KBM-7 (cell line): ENCODE measurements at places on chromosomes 1 and 21.

DNA sequence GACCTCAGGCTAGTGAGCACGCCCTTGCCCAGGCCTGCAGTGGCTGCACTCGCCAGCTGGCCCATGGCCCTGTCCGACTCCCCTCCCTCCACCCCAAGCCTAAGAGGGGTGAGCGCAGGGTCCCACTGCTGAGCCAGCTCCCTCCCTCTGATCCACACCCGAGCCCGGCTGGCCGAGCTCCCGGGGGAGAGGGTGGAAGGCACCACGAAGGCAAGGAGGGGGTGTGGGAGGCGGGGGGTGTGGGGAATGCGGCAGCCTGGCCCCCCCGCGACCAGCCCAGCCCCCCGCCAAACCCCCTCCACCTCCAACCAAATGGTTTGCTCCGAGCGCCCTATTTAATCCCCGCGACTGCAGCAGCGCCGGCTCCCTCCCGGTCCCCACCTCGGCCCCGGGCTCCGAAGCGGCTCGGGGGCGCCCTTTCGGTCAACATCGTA, at the start of gene CADM3:
TSS of gene CADM3 (plus strand) at position 362 of the 434 bp plus-strand sequence. CDS start 151 bp downstream, outside the sequence.
- DNase-seq, result no peak

- DNase-seq, result no peak
Measured at GRCh38 chr1:68331117-68331865, 99.0 kb upstream of the WLS start.

- DNase-seq, result no peak
Measured at GRCh38 chr1:51699391-51699790, 82.5 kb downstream of the OSBPL9 start.

- no peak for DNase-seq
Measured at GRCh38 chr1:222384531-222384930, 163.4 kb downstream of the HHIPL2 start.

DNA sequence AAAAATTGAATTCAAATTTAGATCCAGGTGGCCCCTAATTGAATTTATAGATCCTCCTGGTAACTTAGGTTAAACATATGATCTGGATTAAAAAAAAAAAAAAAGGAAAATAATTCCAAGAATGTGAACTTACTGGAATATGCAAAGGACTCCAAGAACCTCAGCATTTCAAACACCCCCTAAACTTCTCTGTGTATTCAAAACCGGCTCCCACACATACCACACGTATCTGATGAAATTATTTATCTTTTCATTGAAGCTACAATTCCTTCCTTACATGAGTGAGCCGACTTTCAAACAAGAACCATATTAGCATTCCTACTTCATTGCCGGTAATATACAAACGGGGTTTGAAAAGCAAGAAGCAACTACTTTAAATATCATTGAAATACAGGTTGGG, 61.4 kb upstream of the FMN2 start:
- no peak for DNase-seq

DNA sequence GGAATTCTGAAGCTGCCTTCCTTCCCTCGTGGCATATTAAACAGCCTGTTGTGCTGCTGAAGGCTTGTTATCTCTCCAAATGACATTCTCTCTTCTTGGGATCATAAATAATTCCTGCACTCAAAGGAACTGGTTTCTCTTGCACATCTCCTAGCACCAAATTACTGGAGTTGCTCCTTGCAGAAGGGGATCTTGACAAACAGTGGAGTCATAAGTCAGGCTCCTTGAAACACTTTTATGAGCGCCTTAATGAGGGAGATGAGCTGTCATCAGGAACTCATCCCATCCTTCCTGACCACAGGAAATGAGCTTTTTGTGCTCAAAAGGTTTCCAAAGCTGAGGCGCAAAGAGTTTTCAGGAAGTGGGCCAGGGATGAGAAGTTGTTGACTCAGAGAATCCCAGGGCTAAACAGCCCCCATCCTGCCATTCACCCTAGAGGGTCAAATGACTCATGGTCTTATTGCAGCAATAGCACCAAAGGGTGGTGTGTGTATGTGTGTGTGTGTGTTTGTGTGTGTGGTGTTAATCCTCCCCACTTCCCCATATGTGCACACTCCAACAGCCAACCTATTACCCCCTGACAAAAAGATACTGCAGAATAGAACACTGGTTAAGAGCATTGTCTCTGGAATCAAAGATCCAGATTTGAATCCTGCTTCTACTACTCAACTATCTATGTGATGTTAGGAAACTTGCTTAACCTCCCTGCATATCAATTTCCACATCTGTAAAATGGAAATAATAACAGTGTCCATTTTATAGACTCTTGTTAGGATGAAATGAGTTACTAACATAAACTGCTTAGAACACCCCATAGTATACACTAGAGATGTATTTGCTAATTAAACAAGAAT, 2.8 kb upstream of the PHC2 start:
- DNase-seq, result peak; percentile 93

GRCh38 chr1:65371544-65371943, 48.9 kb upstream of the LEPR start:
- DNase-seq, result no peak

DNA sequence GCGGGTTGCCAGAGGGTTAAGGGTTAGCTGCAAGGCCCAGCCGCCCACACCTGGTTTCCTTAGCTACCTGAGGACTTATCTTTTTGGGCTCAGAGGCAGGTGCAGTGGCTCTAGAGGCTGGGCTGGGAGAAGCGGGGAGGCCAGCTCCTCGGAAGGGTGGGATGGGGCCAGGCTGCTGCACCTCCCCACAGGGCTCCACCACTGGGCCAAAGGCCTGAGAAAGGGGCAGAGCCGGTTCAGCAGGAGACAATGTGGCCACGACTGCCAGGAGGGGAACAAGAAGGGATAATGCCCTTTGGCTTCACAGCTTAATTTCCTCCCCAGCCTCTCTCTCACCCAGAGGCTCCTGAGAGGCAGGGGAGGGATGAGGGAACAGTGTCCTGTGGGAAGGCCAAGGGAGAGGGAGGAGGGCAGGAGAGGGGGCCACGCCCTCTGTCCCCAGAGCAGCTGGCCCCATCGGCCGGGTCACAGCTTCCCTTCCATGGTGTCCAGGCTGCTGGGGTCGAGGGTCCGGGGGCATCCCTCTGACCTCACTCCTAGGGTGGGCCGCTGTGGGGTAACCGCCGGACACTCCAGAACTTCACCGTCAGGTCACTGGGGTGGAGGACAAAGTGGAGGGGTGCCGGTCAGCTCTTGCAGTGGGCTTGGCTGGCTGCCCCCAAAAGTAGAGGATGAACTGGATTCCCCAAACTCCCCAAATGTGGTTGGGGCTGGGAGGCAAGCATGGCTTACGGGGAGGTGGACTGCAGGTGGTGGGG, 50.4 kb downstream of the KIF21B start:
- no peak for DNase-seq

DNA sequence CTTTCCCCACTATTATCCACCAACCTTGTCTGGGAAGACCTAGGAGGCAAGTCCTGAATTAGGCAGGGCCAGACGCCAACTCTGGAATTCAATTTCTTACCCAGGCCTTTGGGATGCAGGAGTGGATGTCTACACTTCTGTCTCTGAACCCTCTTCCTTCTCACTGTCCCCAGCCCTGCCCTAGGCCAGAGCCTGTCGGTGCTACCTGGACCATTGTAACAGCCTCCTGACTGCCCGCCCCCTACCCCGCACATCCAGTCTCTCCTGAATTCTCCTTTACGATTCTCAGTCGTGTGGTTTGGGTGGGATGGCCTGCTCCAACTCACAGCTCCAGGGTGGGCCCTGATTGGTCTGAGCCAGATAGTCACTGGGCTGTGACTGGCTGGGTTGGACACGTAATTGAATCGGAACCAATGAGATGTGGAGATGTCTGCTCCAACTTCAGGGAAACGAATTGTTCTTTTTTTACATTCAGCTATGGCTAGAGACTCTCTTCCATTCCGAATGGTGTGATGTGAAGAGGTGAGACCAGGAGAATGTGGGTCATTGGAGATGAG, 304.6 kb downstream of the PTPRU start:
- DNase-seq, result no peak

DNA sequence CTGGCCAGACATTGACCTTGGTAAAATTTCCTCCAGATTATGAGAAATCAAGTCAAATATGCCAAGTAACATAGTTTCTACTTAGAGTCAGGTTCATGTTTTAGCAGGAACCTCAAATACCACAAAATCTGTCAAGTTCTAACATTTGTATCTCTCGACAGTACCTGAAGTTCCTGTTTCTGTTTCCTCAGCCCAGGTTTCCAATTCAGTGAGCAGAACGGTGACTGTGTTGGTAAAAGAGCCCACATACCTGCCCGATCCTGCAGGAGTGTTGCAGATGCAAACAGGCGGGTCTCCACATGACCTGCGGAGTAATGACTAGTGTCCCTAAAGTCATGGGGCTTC, 57.9 kb upstream of the LGALS8 start:
- peak; percentile 34 for DNase-seq

DNA sequence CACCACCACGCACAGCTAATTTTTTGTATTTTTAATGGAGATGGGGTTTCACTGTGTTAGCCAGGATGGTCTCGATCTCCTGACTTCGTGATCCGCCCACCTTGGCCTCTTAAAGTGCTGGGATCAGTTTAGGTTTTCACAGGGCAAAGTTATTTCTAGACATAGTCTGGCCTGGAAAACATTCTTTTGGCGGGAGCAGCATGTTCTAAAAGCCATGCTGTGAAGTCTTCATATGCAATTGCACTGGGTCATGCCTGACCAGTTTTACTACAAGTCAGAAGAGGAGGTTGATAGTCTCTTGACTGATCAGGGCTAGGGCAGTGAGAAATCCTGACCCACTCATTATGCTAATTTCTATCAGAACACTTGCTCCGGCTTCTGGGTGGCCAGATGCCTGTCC, 131.6 kb upstream of the POU3F1 start:
- no peak for DNase-seq
